ENCODE measurements at places on chromosomes 11 and 22.

DNA sequence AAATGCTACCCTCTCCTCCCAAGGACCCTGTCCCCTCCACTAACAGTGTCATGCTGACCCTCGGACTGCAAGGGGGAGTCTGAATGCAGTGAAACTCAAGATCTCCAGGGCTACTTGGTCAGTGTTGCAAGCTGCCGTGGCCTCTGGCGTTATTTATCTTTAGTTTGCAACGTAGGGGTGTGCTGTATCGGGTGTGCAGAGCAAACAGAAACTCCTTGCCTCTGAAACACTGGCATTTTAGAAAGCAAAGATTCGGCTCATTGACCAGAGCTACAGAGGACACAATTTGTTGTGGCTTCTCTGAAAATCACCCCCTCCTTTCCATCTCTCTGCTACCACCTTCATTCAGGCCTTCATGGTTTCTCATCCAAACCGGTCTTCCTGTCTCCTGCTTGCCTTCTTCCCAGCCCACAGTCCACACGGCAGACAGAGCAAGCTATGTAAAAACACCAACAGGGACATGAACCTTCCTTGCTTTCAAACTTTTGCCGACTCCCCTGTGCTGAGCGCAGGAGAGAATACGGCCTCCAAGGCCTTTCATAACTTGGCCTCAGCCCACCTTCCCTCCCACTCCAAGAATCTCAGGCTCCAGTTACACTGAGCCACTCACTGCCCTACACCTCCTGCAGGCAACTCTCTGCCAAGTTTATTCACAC lies 14.9 kb downstream of the FZD4 start:
- peak; percentile 52 for DNase-seq

GRCh38 chr11:65541093-65541982 lies 16.5 kb downstream of the SCYL1 start:
- no peak for DNase-seq

DNA sequence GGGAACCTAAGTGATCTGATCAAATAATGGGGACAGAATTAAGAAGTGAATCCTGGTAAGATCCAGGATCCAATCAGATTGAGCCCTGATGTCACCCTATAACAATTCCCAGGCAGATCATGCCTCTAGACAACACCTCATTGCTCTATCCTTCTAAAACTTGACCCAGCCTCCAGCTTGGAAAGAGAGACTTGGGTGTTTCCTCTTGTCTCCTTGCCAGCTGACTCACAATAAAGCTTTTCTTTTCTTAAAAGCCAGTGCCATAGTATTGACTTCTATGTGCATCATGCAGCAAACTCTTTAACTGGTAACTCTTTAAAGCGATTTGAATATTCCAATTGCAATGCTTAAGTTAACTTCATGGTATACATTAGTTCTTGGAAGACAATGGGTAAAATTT lies 109.6 kb upstream of the CHORDC1 start:
- DNase-seq, result no peak

GRCh38 chr11:82521427-82521826 lies 212.2 kb downstream of the FAM181B start:
- no peak for DNase-seq

- DNase-seq, result no peak
Measured at GRCh38 chr22:46429325-46429853, 93.9 kb downstream of the TRMU start.

DNA sequence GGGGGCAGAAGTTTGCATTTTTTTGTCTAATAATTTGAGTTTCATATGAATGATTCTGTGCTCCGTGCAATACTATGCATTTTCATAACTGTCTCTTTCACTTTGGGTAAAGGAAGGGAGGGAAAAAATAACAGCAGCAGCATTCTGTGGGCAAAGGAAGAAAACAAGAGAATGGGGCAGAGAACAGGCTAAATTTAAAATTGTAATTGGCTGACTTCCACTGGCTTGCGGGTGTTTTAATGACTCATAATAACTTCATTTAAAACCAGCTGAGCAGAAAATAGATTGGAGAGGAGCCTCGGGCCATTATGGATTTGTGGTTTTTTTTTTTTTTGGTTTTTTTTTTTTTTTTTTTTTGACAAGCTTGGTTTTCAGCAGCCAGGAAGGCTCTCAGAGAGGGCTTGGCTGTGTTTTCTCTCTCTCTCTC lies 107.4 kb downstream of the ZBTB16 start:
- DNase-seq, result no peak

DNA sequence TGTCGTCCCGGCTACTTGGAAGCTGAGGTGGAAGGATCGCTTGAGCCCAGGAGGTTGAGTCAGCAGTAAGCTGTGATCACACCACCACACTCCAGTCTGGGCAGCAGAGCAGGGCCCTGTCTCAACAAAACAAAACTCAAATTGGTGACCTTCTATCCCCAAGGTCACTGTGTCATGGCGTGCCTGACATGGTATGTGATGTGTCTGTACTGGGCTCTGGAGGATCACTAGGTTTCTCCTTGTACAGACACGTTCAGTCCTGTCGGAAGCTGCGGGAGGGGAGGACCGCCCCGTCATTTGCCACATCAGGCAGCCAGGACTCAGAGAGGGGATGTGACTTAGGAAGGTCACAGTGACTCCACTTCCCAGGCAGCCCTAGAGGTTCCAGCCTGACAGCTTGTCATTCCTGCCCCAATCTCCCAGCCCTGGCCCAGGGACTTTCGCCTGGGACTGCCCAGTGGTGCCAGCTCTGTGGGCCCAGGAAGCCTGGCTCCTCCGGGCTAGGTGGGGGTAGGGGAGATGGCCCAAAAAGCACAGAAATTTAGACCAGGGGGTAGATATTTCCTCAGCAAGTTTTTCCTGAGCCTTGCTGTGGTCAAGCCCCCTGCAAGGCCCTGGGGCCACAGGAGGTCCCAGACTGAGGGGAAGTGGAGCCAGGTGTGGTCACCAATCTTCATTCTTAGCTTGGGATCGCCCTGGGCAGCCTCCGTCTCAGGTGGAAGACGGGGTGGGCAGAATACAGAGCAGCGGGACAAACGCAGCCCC lies 53.2 kb downstream of the TRIOBP start:
- no peak for DNase-seq

GRCh38 chr22:46604306-46604690 lies 15.9 kb upstream of the GRAMD4 start:
- peak; percentile 84 for DNase-seq

GRCh38 chr11:43489869-43490465 lies 131.2 kb downstream of the TTC17 start:
- DNase-seq, result no peak

DNA sequence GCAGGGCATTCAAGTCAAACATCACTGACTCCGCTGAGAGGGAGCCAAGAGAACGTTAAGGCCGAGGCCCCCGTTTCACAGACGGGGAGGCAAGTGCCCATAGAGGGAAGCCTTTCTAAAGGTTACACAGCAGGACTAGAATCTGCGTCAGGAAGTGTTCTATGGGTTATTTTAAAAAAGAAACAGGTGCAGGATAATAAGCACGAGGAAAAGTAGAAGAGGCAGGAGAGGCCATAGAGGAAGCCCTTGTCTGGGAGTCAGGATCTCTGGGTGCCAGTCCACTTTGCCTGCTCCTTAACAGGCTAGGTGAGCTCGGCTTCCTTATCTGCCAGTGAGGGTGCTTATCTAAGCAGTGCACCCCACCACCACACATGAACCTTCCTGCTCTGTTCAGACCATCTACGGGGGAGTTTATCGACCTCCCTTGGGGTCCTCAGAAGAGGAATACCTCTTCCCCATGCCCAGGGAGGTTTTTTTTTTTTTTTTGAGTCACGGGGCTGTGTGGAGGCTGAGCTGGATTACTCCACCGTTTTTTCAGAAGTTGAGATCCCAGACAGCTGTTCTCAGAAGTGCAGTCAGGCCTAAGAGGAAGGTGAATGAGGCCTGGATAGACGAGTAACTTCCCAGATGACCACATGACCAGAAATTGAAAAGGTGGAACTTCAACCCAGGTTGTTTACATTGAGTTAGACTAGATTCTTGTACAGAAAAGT lies 1.2 kb upstream of the FCHSD2 start:
- DNase-seq, result peak; percentile 73

DNA sequence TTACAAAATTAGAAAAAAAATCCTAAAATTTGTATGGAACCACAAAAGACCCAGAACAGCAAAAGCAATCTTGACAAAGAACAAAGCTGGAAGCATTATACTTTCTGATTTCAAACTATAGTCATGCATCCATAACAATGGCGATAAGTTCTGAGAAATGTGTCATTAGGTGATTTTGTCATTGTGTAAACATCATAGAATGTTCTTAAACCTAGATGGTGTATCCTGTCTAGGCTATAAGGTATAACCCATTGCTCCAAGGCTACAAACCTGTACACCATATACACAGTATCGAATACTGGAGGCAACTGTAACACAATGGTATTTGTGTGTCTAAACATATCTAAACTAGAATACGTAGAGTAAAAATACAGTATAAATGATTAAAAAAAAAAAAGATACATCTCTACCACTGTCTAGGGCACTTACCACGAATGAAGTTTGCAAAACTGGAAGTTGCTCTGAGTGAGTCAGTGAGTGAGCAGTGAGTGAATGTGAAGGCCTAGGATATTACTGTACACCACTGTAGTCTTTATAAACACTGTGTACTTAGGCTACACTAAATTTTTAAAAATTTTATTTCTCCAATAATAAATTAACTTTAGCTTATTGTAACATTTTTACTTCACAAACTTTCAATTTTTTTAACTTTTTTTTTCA lies 18.1 kb upstream of the SC5D start:
- DNase-seq, result no peak

DNA sequence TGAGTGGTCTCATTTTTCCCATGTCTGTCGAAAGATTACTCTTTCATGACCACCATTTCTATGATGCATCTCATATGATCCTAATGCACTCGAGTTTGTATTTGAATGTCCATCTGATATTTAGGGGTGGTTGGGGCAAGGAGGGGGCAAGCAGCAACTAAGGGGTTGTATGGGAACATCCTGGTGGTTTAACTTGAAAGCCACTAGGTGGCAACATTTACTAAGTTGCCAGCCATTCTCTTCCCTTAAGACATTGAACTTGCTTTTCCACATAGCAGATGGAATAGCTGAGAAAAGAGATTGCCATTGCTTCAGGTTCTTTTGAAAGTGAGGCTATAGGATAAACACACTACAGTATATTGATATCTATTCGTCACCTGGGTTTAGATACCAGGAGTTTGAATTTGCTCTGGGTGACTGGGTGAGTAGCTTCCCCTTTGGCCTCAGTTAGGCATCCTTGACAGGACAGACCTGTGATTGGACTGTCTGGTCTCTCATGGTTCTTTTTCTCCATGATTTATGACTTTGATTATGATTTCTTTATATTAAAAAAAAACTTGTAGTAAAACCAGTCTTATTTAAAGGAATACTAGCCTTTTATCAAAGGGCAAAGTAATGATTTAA lies 32.4 kb downstream of the NF2 start:
- DNase-seq, result peak; percentile 30

DNA sequence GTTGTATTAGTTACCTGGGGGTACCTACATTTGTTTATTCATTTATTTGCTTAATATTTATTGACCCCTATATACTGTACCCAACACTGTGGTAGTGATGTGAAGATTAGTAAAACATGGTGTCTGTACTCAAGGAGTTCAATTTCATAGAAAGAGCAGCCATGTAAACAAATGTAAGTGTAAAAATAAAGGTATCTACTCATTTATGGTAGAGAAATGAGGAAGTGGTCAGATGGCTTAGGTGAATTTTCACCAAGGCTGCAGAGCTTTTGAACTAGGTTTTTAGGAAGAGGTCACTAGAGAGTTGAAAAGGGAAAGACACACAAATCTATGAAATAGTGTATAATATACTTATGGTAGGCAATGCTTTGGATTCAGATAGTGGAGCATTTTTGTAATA lies 11.1 kb downstream of the CTR9 start:
- no peak for DNase-seq

DNA sequence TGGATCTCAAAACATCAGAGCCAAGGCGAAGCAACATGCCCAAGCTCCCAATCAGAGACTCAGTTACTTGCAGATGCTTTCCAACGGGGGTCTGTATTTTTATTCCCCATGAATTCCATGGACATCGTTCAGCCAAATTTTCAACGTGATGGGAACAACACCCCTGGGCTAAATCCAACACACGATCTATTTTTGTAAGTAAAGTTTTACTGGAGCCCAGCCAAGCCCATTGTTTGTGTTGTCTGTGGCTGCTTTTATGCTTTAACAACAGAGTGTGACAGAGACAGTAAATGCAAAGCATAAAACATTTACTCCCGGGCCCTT lies 33.7 kb downstream of the SLC5A1 start:
- no peak for DNase-seq

DNA sequence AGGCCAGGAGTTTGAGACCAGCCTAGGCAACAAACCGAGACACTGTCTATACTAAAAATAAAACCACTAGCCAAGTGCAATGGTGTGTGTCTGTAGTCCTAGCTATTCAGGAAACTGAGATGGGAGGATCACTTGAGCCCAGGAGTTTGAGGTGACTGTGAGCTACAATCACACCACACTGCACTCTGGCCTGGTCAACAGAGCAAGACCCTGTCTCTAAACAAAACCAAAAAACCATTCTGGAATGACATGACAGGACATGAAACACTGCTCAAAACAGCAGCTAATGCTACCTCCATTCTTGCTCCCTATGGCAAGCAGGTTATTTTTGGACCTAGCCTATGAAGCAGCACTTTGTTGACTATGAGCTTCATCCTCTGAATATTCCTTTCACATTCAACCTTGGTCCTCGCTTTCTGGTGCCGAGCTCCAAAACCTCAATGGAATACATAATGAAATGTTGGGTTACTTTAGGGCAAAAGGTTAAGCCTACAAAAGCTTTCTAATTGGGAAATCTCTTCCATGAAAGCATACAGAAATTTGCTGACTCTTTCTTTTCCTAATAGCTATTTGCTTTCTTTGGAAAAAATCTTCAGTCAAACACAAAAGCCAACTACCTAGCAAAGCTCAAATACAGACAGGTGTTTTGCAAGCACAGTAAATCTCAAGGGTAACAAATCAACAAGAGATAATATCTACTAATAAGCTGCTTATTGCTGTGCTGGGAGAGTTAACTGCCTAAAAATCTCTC lies 21.1 kb downstream of the SIK3 start:
- no peak for DNase-seq

- peak; percentile 18 for DNase-seq
Measured at GRCh38 chr11:74636630-74637184, 44.3 kb downstream of the POLD3 start.

- no peak for DNase-seq
Measured at GRCh38 chr11:414318-414857, 411 bp downstream of the SIGIRR start.

- no peak for DNase-seq
Measured at GRCh38 chr11:16839821-16840220, 101.4 kb downstream of the C11orf58 start.

DNA sequence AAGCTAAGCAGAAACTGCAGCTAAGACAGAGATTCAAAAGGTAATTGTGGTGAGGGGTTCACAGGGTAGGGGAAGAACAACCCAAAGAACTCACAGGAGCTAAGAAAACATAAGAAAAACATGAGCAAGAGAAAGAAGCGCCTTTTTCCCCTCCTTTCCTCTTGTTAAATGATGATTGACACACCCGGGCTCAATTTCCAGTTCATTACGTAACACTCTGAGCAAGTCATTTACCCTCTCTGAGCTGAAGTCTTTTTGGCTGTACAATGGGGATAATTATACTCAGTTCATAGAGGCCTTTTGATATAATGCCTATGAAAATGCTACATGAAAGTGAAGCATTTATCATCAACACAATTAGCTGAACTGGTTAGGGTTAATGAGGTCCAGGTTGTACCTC lies 17.2 kb downstream of the LRP4 start:
- DNase-seq, result no peak

- no peak for DNase-seq
Measured at GRCh38 chr22:35839841-35840301, 122.2 kb downstream of the APOL5 start.
